ENCODE measurements at places on chromosomes 6 and 20. TPM values are rescaled to one million over a fixed set of nuclear protein-coding genes. Genes with fewer than 3 reads are reported as not detected.

DNA sequence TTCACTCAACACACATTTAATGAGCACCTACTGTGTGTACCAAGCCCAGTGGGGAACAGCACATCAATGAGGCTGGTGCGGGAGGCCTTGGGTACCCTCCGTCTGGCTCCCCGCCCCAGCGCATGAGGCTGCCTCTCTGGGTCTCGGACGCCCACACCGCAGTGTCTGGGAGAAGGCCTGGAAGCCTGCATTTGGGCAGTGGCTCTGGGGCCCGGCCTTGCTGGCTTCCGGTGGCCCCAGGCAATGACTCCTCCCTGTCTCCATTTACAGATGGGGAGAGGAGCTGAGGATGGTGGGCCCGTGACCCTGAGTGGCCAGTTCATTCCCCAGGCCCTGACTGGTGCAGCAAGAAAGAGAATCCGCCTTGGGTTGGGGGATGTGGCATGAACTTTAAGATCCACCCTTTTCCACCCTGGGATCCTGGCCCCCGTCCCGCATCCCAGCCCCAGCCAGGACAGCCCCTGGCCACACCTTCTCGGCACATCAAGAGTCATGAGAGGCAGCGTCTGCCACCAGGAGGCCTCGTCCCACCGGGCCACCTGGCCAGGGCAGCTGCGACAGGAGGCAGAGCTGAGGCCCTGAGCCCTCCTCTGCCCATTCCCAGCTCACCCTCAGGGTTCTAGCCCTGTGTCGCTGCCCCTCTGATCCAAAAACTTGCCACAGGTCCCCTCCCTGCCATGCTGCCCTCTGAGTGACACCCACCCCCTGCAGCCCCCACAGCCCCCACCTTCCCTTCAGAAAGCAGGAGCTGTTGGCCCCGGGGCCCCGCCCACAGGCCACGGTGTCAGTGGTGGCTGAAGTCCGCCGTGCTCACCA lies 17.5 kb upstream of the MRGBP start:
- no peak for DNase-seq

- DNase-seq = no peak
Measured at GRCh38 chr6:20777801-20778200, 243.5 kb downstream of the CDKAL1 start.

GRCh38 chr6:34610819-34611477 lies 54.8 kb upstream of the SPDEF start:
- DNase-seq = peak; percentile 82

DNA sequence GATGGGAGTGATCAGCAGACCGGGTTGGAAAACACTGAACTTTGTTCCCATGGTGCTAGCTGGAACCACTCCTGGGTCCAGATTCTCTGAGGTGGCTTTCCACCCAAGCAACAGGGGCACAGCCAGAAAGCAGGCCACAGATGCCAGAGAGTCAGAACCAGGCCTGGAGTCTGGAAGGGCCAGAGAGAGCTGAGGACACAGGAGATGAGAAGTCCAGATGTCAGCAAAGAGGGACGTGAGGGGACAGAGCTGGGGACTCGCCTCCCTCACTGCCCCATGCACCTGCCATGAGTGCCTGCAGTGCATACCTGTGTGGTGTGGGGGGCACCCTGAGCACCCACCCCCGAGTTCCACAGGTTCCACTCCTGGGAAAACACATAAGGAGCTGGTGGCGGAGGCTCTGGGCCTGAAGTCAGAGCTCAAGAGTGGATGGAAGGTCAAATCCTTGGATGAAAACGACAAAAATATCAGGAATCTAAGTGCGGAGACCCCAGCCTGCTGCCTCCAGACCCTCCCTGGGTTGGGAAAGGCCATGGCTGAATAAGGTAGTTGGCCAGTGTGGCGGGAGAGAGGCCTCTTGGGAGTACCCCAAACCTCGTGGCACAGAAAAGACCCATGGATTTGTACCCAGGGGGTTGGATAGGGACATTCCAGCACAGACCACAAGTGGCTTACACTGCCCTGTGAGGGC lies 224.2 kb downstream of the SYNDIG1 start:
- no peak for DNase-seq

DNA sequence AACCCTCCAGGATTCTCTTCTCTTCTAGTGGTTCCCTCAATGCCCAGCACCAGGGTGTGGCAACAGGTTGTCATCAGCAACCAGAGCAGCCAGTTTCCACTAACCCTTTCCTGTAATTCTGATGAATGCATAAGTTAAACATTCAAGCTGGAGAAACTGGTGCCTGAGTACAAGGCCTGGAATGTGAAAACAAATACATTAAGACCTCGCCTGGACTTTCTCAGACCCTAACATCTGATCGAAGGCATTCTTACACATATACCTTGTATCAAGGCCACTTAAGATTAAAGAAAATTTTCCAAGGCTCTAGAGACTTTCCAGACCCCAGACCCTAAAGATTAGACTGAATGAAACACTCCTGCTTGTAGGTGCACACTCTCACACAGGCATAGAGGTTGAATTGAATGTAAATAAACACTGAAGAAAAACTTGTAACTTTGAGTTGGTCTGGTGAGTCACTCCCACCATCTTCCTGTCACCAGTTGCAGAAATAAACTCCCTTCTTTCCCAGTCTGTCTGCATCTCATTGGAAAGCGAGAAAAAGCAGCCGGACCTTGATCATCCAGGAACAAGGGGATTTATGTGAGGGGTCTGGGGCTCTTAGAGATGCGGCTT lies 9.0 kb downstream of the LRP11 start:
- no peak for DNase-seq

The HUS1B gene
- total RNA-seq = 1.0 TPM

DNA sequence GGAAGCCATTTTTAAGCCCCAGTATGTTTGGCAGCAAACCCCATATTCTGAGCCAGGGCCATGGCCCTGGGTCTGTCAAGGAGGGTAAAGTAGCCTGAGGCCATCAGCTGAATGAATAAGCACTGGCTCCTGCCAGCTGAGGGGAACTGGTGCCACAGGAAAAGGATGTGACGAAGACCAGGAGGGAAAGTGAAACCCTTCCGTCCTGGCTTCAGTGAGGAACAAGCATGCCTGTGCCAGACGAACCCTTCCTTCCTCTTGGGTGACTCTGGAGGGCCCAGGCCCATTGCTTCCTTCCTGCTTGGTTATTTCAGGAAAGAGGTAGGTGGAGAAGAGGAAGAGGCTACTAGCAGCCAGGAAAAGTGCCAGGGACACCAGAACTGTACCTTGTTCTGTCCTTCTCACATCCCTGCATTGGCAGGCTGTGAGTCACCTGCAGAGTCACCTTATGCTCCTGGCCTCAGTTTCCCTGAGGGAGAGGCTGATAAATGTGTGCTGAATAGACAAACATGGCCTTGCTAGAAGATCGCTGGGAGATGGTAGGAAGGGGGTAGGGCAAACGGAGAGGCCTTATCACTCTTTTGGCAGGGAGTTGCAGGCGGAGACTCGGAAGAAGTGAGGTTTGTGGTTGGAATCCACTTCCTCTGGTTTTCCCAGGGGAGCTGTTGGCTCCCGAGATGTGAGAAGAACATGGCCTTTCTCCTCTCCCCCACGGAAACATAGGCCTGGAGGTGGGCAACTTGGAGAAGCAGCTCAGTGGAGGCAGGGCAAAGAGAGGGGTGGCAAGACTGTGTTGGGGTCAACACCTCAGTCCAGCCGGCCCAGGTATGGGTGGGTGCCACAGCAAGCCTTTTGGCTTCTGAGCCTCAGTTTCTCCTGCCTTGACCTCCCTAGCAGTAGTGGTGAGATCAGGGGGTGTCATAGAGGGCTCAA lies 37.4 kb downstream of the COX4I2 start:
- peak; percentile 77 for DNase-seq

- DNase-seq = no peak
Measured at GRCh38 chr20:44839481-44839880, 29.1 kb upstream of the RIMS4 start.

The ID1 gene
- 167 TPM for total RNA-seq

GRCh38 chr6:89932245-89932802 lies 38.1 kb downstream of the GJA10 start:
- DNase-seq = no peak

DNA sequence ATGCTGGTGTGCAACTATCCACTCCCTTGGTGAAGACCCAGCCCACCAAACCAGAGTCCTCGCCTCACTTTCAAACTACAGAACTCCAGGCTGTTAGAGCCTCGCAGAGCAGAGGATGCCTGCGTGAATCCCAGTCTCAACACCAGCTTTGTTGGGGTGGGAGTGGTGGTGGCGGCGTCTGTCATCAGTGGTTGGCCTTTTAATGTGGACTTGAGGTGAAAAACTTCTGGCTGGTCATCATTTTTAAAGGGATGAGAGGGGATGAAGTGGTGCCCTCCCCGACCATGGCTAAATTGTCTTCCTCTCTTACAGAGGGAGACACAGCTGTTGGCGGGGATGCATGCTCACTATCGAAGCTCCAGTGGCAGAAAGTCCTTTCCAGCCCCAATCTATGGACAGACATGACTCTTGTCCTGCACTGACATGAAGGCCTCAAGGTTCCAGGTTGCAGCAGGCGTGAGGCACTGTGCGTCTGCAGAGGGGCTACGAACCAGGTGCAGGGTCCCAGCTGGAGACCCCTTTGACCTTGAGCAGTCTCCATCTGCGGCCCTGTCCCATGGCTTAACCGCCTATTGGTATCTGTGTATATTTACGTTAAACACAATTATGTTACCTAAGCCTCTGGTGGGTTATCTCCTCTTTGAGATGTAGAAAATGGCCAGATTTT lies 54.9 kb downstream of the EZR start:
- DNase-seq = no peak

The PROKR2 gene
- total RNA-seq = not detected

DNA sequence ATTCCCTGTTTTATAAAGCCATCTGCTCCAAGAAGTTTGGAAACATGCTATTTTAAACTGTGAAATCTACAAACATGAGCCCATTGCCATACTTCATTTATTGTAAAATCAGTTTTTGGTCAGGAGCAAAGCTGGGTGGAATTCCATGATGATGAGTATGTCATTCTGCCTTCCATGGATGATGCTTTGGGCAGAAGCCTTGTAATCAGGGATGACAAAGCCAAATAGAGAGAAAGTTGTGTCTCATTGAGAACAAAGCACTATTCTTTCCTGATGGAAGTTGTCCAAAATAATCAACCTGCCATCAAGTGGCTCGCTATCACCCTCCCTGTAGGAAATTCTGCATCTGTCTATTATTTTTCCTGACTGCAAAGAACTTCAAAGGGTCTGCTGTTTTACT lies 313.0 kb upstream of the DEFB112 start:
- DNase-seq = no peak

GRCh38 chr20:19971116-19971515 lies 46.0 kb upstream of the NAA20 start:
- DNase-seq = no peak

GRCh38 chr6:112466373-112467151 lies 119.4 kb downstream of the RFPL4B start:
- DNase-seq = no peak

The PACRG gene
- total RNA-seq = not detected

The MAS1 gene
- not detected for total RNA-seq

- no peak for DNase-seq
Measured at GRCh38 chr6:40346246-40346645, 240.9 kb downstream of the LRFN2 start.

The APMAP gene
- total RNA-seq = 17.8 TPM

- no peak for DNase-seq
Measured at GRCh38 chr6:54990001-54990400, 143.4 kb downstream of the FAM83B start.

DNA sequence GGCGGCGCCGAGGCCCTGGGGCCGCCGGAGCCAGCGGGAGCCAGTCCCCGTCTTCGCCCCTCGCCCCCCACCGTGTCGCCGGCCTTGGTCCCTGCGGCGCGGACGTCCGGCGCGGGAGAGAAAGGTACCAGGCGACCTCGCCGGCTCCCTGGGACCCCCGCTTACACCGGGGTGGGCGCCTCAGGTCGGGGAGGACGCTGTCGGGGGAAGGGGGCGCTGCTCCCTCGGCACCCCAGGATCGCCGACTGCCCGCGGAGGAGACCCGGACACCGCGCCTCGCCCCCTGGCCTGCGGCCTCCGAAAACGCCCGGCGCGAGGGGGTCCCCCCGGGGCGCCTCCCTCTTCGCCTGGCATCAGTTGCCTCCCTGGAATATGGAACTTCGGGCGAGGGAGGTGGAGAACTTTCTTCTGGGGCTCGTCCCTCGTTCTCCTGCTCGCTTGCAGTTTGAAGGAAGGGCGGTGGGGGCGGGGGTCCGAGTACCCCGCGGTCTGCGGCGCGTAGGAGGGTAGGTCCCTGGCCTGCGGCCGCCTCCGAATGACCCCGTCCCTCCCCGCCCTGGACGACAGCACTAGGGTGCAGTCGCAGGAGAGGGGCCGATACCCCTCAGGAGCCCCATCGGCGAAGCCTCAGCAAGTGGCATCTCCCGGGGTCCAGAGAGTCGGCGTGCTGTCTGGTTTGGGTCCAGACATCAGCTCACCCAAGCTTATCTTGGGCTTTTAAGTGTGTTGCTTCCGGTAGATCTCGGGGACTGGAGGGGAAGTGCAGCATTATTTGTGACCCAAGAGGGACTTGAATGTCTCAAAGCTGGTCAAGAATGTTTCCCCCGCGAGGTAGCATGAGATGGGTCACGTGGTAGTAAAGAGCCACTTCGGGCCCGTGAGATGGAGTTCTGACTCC lies 549 bp downstream of the ANKRD6 start:
- no peak for DNase-seq

DNA sequence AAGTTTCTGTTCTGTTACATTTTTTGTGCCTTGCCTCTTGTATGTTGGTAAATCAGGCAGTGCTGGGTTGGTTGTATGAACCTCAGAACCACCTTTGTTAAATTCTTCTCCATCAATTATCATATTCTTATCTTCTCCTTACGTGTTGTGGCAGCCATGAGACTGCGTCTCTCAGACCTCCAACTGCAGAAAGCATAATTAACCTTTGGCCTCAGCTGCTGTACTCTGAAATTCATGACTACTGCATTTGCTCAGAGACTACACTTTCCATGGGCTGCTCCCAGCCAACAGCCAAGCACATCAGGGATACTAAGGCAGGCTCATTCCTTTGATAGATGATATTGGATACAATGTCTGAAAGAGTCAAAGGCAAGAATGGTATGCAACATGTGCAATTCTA lies 15.1 kb upstream of the SNX3 start:
- DNase-seq = no peak

GRCh38 chr6:26172608-26172968 lies 85.4 kb downstream of the HFE start:
- no peak for DNase-seq

- DNase-seq = no peak
Measured at GRCh38 chr6:2688401-2689064, 62.2 kb downstream of the MYLK4 start.

DNA sequence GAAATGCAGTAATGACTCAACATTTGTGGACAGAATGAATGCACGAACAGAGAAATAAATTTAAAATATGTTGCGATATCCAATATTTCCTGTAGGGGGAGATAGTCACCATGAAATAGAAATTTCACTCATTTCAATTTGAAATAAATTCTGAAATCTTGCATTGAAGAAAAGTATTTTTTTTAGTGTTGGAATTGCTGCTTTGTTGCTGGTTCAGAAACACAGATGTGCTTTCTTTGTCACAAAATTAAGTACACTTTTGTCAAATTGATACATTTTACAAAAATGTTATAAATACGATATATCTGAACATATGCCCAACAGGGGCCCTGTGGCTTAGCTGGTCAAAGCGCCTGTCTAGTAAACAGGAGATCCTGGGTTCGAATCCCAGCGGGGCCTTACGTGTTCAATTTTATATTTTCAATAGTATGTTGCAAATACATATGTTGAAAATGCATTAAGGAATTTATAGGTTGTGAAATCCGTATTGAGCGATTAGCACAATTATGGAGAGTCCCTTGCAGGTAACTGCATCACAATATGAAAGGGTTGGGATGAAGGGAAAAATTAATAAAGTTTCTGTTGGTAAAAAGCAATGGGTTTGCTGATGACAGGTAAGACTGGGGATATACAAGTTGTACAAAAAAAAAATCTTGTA lies 85.4 kb upstream of the PRSS16 start:
- DNase-seq = peak; percentile 53
